ENCODE measurements at places on chromosomes 7 and 10. TPM values are rescaled to one million over a fixed set of nuclear protein-coding genes. Genes with fewer than 3 reads are reported as not detected.

- no peak for ATAC-seq
These were observed 1.5 kb downstream of the LIPK start for GRCh38 chr10:88707429-88708155.

DNA sequence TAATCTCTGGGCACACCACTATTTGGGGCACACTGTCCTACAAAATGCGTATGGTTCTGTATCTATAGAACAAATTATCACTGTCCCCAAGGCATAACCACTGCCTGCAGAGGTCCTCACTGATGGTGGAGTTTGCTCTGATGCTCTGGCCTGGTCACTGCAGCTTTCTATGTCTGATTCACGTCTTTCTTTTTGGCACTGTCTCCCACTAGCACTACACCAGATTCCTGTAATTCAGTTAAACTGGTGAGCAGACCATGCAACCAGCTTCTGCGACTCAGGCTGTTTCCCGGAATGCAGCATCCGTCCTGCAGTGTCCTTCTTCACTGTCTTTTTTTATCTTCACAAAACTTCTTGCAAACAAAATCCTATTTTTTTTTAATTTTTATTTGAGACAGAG is 112.8 kb downstream of the KLF6 start:
- no peak for ATAC-seq

DNA sequence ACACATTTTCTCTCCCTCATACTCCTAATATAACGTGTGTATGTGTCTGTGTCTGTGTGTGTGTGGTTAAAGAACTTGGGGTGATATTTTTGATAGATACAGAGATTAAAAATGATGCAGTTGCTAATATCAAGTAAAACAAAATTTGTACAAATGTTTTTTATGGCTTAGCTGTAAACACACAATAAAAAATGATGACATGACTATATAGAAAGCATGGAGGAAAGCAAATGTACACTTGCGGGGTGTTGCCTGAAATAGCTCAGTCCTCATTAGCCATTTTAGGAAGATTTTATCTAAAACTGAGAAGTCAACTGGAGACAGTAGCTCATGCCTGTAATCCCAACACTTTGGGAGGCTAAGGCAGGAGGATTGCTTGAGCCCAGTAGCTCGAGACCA is 5.6 kb upstream of the TASOR2 start:
- ATAC-seq: no peak

GRCh38 chr10:99325281-99325680 is 3.9 kb upstream of the CNNM1 start:
- no peak for ATAC-seq

Gene LRCH4
- total RNA-seq: 52.5 TPM

GRCh38 chr7:35680403-35681013 is 14.4 kb downstream of the HERPUD2 start:
- ATAC-seq: no peak

DNA sequence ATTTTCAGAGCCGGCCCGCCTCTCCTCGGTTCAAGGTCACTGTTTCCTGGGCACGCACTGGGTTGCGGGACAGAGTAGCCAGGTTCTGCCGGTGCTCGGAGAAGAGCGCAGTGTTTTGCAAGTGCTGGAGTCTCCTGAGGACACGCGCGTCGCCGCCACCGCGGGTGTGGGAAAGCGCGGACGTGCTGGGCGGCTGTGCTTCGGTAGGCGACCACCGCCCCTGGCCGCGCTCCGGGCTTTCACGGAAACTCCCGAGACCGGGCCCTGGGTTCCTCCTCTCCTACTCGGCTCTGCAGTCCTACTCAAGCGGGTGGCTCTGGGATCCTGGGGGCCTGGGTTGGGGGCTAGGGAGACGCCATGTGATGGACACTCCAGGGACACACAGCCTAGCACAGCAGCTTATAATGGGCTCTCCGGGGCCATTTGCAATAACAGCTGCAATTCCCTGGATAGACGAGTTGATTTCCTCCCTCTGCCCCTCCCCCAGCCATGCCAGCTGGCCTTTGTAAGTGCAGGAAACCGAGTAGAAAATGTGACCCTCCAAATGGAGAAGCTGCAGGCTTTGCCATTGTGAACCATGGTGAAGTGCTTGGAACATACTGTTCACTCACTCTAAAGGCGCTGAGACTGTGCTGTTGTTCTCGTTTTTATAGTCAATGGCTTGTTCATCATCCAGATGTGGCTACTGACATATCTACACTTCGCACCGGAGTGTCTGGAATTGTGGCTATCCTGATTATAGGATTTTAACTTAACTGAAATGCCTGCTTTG is 2.1 kb downstream of the FRAT1 start:
- ATAC-seq: no peak

DNA sequence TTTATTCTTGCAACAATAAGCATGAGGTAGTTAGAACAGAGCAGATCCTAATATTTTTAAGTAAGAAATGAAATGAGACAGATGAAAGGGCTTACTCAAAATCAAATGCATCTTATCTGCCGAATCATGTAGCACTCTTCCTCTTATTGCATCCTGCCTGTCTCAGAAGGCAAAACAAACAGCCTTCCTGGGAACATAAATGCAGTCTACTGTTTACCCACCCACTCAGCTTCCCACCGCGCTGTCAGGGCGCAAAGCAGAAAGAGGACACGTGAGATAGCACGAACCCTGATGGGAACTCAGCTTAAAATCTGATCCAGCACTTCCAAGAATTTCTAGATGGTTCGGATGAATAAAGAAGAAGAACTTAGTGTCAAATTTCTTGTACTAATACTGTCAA is 114.4 kb upstream of the CDK1 start:
- ATAC-seq: no peak

Gene VWDE
- total RNA-seq: not detected
